ENCODE measurements at places on chromosomes 6 and 20.

GRCh38 chr20:64146301-64146935 is 17.8 kb upstream of the MYT1 start:
- no peak for DNase-seq

GRCh38 chr20:20783450-20783849 is 71.0 kb upstream of the RALGAPA2 start:
- no peak for DNase-seq

DNA sequence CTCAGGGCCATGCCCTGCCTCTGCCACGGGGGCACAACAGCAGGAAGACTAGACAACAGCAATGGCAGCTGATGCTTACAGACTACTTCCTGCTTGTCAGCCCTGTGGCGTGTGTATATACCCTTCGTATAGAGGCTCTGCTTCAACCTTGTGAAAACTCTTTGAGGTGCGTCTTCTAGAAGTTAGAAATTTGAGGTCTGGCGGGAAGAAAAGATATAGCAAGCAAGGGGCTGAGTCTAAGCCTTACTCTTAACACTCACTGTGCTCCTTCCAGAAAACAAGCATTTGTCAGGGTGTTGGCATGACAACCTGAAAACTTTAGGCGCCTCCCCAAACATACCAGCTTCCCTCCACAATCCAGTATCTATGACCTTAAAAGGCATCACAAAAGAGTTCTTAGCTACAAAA is 33.3 kb downstream of the JPH2 start:
- peak; percentile 54 for DNase-seq

DNA sequence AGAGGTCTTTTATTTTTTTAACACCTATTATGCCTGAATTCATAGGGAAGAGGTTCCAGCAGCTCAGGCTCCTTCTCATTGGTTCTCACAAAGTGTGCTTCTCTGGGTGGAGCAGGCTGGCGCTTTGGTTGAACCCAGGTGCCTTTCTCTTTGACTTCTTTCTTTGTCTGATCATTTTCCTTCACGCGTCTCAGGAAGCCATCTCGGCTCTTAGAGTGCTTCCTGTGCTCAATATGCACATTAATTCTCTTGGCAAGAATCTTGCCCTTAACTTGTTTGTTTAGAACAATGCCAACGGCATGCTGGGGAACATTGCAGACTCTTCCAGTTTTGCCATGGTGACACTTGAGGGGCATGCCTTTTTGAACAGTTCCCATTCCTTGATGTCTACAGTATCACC is 44.2 kb upstream of the RNF24 start:
- DNase-seq, result no peak

DNA sequence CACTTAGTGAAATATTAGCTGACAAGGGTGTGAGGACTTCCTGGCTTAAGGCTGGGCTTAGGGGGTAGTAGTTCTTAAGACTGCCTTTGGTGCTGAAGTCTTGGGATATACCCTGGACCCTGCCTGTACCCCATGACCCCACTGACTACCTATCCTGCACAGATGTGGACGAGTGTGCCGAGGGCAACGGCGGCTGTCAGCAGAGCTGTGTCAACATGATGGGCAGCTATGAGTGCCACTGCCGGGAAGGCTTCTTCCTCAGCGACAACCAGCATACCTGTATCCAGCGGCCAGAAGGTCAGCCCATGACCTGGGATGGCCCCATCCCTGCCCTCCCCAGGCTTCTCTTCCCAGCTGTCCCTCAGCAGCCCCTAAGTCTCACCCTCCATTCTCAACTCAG is 17.8 kb downstream of the SCUBE3 start:
- DNase-seq, result no peak

- DNase-seq, result no peak
Observed at GRCh38 chr20:16385462-16385861, 187.8 kb downstream of the KIF16B start.

- DNase-seq, result no peak
Observed at GRCh38 chr6:2575236-2575635, 175.5 kb downstream of the MYLK4 start.

GRCh38 chr6:7145885-7146828 is 38.4 kb downstream of the RREB1 start:
- peak; percentile 70 for DNase-seq
